Prostate gland (tissue), 2 donors: ENCODE measurements at places on chromosomes 12 and 14.

GRCh38 chr14:76911473-76911872 is 85.3 kb downstream of the LRRC74A start:
- DNase-seq, result no peak

GRCh38 chr14:23441076-23441475 is 5.6 kb upstream of the MYH7 start:
- no peak for DNase-seq

- DNase-seq, result no peak
These were observed 1.1 kb downstream of the IGF1 start for GRCh38 chr12:102479099-102479885.

DNA sequence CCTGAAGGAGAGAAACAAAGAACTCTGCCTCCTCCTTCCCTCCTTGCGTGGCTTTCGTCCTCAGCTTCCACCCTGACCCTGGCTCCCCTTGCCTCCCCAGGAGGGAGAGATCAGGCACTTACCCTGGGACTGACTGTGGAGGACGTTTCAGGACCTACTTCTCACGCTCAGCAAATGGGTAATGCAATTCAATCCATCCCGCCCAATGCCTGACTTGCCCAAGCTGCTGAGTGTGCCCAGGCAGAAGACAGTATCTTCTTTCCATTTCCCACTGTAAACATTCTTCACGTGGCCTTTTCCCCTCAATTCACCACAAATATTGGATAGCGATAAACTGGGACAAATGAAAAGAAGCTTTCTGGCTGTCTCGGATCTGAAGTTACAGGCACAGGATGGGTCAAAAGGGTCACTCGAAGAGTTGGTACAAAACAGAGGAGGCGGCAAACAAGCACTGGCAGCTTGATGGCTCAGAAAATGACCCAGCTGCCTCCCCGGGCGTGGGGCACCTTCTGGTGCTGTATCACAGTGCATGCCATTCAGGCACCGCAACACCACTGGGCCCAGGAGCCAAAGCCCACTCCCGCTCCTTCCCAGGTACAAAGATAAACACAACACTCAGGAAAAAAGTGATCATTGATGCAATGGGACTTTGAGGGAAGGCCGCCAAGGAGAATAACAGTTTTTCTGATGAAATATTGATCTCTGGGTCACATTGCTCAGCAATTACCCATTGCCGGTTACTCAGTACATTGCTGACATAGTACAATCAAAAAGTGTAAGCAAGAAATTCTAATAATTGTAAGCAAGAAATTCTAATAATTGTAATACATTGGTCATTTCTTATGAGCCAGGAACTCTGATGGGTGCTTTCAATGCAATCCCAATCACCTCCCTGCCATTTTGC is 65.8 kb downstream of the TRIM9 start:
- no peak for DNase-seq
